Neural progenitor cell (in vitro differentiated cells): ENCODE measurements at places on chromosomes 7 and 10.

GRCh38 chr7:96786261-96786997 is 76.8 kb upstream of the SEM1 start:
- DNase-seq = peak; percentile 49

DNA sequence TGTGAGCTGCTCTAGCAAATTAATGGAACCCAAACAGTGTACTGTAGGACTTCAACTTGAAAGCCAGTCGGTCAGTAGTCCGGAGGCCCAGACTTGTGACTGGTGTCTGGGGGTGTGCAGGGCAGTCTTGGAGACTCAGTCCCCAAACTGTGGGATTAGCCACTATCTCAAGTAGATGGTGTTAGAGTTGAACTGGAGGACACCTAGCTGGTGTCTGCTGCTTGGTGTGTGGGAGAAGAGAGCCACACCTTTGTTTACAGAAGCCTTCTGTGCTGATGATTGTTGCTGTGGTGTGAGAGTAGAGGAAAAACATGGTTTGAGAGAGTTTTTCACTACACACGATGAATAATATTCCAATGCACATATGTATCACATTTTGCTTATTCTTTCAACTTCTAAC is 47.4 kb downstream of the CUL2 start:
- no peak for DNase-seq

DNA sequence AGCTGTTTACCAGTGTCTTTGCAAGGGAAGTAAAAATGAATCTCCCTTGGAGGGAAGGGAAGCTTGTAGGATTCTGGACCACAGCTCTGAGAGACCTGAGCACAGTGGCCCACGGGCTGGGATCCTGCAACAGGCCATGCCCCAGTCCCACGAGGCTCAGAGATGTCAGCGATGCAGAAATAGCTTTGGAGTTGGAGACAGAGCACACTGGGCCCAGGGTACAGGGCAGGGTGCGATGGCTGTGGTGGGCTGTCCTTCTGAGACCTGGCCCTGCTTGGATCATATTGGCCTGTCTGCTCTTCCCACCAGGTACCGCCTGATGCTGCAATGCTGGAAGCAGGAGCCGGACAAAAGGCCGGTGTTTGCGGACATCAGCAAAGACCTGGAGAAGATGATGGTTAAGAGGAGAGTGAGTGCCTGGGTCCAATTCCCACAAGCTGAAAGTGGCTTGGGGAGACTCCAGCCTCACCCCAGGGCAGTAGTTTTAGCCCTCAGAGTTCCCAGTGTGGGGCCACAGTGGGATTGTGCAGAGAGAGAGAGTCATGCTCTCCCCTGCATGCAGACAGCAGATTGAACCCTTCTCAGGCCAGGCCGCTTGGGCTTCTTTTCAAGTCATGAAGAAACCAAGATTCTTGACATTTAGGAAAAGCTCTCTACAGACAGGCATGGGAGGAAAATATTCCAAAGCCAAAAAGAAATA is 13.5 kb upstream of the CSGALNACT2 start:
- no peak for DNase-seq

- DNase-seq = peak; percentile 57
Observed at GRCh38 chr10:63268149-63268797, 135.1 kb downstream of the NRBF2 start.

GRCh38 chr7:28037220-28038010 is 143.2 kb downstream of the JAZF1 start:
- DNase-seq = no peak

- no peak for DNase-seq
Observed at GRCh38 chr7:37756797-37757551, 73.4 kb downstream of the GPR141 start.
